ENCODE measurements at places on chromosomes 16 and 17.

- no peak for DNase-seq
These were observed 164.8 kb downstream of the CBLN1 start for GRCh38 chr16:49116873-49117272.

GRCh38 chr16:69419956-69420355 lies 4.5 kb upstream of the CYB5B start:
- DNase-seq: no peak

- no peak for DNase-seq
These were observed 44.4 kb downstream of the APPBP2 start for GRCh38 chr17:60481604-60482003.

DNA sequence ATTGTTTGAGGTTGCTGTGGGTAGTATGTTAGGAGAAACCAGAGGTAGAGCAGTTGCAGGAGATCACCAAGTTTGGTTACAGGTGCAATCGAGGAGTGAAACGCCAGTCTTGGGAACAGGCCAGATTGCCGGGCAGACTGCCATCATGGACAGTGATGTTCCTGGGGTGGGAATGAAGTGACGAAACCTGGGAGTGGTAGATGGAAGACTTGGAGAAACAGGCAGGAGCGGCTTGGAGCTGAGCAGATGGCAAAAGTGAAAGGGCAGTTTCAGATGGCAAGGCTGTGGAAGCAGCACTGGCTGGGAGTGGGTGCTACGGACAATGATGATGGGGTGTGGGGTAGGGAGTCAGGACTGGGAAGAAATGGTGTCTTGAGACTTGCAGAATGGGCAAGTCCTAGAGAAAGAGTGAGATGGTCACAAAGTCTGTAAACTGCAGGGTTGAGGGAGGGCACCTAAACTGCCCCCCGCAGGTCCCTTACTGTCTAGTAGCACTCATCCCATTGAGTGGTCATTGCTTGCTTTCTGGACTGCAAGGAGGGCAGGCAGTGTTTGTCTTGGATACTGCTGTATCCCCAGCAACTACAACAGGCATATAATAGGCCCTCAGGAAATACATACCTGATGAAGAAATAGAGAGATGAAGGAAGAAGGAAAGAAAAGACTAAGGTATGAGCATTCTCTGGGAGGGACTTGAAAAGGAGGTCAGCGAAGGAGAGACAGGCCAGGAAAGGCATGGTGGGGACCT lies 29.5 kb upstream of the ULK2 start:
- DNase-seq: no peak

DNA sequence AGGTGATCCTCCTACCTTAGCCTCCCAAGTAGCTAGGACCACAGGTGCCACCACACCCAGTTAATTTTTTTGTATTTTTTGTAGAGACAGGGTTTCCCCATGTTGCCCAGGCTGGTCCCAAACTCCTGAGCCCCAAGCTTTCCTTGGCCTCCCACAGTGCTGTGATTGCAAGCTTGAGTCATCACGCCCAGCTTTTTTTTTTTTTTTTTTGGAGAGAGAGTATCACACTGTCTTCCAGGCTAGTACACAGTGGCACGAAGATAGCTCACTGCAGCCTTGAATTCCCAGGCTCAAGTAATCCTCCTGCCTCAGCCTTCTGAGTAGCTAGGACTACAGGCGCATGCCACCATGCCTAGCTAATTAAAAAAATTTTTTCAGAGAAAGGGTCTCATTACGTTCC lies 27.2 kb downstream of the HEATR9 start:
- no peak for DNase-seq

- DNase-seq: no peak
These were observed 199.4 kb downstream of the TANC2 start for GRCh38 chr17:63165400-63165799.

DNA sequence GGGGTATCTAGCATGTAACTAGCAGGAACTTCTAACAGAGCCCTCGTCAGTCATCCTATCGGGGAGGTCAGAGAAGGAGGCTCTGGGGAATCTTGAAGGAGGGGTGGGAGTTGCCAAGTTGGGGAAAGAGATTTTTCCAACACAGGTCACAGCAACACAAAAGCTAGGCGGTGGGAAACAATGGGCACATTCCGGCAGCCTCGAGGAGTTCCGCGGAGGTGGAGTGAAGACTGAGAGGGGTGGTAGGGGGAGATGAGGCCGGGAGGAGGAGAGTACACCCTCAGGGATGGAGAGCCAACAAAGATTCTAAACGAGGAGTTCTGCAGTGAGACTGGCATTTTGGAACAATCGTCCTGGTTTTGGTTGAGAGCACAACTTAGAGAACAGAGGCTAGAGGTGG lies 13.5 kb upstream of the CALB2 start:
- no peak for DNase-seq

DNA sequence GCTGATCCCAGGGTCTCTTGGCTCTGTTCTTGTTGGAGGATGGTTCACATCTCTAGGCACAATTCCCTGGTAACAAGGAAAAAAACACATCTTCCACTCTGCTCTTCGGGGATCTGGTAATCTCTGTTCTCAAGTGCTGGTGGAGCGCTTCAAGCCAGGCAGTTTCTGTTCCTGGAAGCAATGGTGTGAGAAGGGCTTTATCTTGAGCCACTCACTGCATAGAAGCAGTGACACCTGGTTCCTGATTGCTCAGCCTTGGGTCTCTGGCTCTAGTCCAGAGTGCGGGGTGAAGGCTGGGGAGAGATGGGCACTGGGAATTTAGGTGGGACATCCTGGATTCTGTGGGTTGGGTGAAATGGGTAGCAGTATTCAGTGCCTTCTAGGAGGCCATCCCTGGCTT lies 14.1 kb downstream of the AKAP1 start:
- no peak for DNase-seq

DNA sequence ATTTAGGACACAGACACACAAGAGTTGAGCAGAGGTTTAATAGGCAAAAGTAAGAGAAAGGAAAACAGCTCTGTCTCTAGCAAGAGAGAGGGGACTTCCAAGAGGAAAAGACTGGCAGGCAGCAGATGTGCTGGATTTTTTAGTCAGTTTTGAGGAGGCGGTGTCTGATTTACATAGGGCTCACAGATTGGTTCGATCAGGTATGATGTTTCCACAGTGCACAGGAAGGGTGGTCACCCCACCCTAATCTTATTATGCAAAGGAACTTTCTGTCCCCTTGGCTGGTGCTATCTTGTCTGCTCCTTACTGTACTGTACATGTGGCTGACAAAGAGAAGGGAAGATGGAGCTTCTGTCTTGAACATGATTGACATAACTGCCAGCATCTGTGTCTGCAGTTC lies 25.3 kb downstream of the BFAR start:
- no peak for DNase-seq

DNA sequence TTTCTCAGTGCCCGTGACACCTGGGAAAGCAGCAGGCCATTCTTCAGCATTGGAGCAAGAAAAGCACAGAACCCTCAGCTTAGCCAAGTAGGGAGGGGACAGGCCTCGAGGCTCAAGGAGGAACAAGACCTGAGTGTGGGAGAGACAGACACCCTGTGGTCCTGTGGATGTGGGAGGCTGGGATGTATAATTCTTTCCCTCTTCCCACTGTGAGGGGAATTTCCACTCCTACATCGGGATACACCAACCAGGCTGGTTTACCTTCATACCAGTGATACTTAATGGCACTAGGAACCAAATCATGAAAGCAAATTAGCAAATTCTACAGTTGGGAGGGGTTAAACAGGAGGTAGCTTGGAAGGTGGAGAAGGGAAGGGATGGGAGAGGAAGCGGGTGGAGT lies 41.7 kb downstream of the LYRM1 start:
- DNase-seq: no peak

DNA sequence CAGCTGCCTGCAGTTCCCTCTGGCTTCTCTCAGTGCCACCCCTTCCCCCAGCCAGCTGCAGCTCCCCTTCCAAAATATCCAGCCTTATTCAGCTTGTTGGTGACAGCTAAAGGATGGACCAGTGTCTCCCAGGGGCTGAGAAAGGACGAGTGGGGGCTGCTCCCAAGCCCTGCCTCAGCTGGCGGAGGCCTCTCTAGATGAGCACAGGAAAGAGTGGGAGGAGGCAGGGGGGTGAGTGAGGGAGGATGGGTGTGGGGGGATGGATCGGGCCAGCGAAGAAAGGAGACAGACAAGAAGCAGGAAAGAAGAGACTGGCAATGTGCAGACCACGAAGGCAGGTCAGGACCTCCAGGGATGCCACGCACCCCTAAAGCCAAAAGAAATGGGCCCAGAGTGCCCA lies 17.5 kb downstream of the PIPOX start:
- no peak for DNase-seq

All from HFF-Myc (cell line).